ENCODE measurements at places on chromosomes 13 and 19.

GRCh38 chr13:77417897-77418296 lies 91.0 kb upstream of the MYCBP2 start:
- no peak for DNase-seq

- DNase-seq = no peak
Observed at GRCh38 chr13:74214321-74214720, 80.1 kb upstream of the KLF12 start.

GRCh38 chr13:82878536-82878935 lies 1003.7 kb downstream of the SLITRK1 start:
- DNase-seq = no peak

DNA sequence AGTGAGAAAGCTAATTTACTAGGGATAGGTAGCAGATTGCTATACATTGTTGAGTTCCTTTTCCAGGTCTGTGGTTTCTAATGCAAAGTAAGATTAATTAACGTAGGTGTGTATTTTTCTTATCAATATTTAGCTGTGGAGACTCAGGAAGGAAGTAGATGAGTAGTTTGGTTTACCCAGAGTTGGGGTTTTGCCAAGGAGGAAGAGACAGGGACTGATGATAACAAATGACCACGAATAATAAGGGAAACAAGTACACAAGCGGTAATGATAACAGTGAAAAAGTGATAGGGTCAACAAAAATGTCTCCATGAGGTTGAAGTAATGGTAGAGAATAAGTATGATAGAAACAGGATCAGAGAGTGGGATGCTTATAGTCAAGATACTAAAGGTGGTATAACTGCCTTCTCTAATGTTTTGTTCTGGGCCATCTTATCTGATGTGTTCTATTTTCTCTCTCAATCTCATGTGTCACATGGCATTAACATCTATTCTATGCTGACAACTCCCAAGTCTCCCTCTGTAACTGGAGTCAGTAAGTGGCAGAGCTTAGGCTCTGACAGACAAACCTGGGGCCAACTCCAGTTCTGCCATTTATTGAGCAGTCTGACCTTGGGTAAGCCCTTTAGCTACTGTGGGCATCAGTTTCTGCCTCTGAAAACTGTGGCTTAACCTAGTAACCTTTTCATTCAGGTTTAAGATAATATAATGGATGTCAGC lies 8.8 kb downstream of the OBI1 start:
- DNase-seq = no peak

GRCh38 chr19:2869618-2870017 lies 2.5 kb downstream of the ZNF556 start:
- no peak for DNase-seq
